Suppressor macrophage treated with lipopolysaccharide for 1 hour (primary cell): ENCODE measurements at places on chromosomes 1 and 21.
A peak's percentile ranks its signal among the peaks of the same experiment; 100 is the strongest.

DNA sequence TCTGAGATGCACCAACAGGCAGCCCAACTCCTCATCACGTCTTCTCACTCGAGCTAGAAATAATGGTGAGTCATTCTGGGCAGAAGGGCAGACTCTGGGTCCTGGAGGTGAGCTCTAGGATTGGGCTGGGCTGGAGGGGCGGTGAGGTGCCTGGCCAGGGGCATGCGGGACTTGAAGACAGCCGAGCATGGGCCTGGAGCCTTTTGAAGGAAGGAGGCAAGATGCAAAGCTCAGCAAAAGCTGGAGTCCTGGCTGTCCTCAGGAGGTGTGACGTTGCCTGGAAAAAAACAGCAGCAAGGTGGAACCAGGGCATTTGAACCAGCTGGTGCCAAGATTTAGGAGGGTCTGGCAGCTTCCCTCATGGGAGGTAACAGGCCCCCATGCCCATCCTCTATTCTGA, 712 bp downstream of the KCNA2 start:
- DNase-seq, result no peak

- DNase-seq, result no peak
These were observed 84.7 kb downstream of the LRRC8D start for GRCh38 chr1:89905395-89906058.

DNA sequence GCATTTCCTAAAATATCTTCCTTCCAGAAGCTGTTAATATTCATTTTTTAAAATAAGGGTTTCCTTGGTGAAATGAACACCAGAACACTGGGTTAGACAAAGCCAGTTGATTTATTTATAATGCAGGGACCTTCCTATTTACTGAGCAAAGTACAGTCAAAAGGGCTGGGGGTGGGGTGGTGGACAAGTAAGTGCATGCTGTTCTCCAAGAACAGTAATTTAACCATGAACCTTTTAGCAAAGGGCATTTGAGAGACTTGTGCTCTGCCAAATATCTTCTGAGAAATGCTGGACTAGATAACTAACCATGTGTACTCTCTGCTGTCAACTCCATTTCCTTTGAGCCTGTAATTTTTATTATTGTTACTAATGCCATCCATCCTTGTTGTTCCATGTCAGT, 100.2 kb downstream of the OMA1 start:
- DNase-seq, result no peak

DNA sequence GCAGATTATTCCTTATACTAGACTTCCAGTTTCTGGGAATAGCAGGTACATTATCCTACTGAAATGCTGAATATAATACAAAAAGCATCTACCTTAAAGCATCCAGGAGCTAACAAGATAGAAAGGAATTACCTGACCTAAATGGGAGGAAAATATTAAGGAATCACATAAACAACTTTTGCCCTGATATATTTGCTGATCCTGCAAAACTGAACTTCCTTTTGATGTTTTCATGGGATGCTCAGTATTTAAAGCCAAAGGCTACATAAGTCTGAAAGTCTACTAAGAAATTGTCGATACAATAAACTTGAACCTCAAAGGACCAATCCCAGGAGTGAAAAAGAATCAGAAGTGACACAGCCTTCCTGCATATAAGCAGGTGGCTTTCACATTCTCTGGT, 85.6 kb upstream of the C1orf21 start:
- no peak for DNase-seq

DNA sequence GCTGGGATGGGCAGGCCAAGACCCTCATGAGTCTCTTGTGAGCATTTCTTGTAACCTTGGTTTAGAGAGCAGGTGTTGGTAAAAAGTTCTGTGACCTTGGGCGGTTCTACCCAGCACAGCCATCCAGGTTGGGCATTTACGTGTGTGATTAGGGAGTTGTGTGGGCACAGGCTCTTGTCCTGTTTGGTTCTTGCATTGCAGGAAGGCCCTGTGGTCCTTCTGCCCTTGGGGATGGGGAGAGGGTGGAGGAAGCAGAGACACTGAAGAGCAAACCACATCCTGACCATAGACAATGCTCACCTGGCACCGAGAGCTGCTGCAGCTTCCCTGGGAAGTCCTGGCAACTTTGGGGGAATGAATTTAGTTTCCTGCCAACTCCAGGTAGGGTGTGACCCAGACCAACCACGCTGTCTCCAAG, 25.6 kb downstream of the RNF187 start:
- no peak for DNase-seq

GRCh38 chr1:165827268-165828102, at the start of gene UCK2:
Gene UCK2 (plus strand): TSS chr1:165827614. CDS start chr1:165827834, 220 bp downstream.
- DNase-seq, result peak; percentile 80

GRCh38 chr1:51837243-51837642, 41.3 kb downstream of the NRDC start:
- DNase-seq, result no peak

- no peak for DNase-seq
These were observed 111.1 kb downstream of the RERE start for GRCh38 chr1:8706291-8706690.

DNA sequence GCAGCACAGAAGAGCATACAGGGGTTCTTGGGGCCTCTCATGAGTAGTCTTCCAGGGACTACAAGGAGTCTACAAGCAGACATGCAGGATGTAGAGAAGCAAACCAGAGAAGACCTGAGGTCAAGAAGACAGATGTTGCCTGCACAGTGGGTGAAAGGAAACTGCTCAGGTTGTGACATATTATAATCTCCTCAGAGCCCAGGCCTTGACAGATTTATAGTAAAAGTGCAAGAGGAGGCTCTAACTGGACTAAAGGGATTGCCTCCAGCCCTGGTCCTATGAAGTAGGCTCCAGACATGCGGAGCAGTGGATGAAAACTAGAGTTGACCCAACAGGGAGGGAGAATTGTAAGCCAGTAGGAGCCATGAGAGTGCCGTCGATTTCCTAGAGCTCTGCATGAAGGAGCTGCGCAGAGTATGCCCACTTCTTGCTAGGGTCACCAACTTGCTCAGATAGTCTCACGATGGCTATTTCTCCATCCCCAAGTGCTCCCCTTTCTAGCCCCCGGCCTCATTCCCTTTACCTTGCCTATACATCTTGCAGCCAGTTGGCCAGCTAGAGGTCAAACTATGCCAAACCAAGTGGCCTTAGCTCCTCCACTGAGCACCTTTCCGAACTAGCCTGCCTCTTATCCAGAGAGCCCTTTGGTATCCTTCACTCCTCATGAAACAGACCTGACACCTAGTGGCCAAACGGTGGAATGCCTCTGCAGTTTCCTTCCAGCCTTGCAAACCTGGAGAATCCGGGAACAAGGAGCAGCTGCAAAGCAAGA, 36.2 kb upstream of the IPO9 start:
- DNase-seq, result peak; percentile 84

- no peak for DNase-seq
These were observed 848 bp upstream of the PYHIN1 start for GRCh38 chr1:158930504-158930903.

DNA sequence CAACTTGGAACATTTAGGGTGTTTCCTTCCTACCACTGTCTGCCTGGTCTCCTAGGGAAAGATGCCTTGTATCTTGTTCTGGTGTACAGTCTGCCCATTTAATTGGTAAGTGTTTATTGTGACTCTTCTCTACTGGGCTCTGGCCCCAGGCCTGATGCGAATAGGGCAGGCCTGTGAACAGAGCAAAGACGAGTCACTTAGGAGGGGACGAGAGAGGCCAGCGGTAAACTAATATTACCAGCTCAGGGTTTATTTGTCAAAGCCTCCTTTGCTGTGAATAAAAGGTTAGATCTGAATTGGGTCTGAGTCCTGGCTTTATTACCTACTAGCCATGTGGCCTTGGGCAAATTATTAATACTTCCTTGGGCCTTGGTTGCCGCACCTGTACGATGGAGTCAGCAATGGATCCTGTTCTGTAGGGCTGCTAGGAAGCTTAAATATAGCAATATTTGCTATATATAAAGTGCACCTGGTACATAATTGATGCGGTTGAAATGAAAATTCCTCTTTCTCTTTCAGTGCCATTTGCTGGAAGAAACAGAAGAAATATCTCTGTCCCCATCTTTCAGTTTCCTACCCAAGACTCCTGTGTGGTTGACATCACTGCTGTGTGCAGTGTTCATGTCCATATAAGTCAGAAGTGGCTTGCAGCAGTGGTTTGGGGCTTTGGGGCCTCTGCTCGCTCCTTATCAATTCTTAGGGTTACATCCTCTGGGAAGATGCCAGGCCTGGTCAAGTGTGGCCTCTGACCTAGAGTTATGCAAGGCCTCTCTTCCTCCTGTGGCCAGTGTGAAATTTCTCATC, 32.4 kb downstream of the MAPKAPK2 start:
- DNase-seq, result no peak

- no peak for DNase-seq
These were observed 14.8 kb upstream of the TMEM240 start for GRCh38 chr1:1554926-1555915.

- DNase-seq, result peak; percentile 69
These were observed 71.9 kb downstream of the HIVEP3 start for GRCh38 chr1:41846625-41847405.

DNA sequence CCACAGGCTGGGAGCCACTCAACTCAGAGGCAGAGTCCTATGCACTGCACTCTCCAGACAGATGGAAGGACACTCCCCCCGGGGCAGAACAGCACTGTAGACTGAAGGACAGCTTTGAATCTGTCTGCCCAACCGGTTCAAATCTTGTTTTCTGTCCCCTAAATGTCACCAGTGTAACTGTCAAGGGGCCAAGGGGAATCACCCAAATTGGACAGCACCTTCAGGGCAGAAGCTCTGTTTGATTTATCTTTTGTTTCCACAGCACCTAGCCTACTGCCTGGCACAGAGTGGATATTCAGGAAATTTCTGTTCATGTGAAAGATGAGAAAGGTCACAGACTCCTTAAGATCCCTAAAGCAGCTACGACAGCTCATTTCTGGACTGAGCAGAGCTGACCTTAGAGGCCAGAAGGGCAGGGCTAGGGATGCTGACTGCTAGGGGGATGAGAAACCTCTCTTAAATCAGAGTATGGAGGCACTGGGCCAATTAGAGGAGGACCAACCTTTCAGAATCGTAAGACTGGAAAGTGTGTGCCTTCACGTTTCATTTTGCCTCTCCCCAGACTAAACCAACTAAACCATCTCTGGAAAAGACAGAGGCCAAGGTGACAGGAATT, 41.0 kb downstream of the ITPKB start:
- no peak for DNase-seq

GRCh38 chr1:60273185-60273584, 199.6 kb upstream of the C1orf87 start:
- DNase-seq, result no peak

GRCh38 chr1:1906185-1907097, 8.6 kb upstream of the CALML6 start:
- DNase-seq, result peak; percentile 90

DNA sequence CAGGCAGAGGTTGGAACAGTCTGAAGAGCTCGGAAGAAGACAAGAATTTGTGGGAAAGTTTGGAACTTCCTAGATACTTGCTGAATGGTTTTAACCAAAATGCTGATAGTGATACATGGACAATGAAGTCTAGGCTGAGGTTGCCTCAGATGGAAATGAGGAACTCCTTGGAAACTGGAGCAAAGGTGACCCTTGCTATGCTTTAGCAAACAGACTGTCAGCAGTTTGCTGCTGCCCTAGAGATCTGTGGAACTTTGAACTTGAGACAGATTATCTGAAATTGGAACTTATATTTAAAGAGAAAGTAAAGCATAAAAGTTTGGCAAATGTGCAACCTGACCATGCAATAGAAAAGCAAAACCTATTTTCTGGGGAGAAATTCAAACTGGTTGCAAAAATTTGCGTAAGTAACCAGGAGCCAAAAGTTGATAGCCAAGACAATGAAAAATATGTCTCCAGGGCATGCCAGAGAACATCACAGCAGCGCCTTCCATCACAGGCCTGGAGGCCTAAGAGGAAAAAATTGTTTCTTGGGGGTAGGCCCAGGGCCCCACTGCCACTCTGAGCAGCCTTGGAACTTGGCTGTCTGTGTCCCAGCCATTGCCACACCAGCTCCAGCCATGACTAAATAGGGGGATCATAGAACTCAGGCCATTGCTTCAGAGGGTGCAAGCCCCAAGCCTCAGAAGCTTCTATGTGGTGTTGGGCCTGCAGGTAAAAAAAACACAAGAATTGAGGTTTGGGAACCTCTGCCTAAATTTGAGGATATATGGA, 675.3 kb downstream of the LTN1 start:
- peak; percentile 4 for DNase-seq

GRCh38 chr21:27595716-27596115, 628.8 kb upstream of the ADAMTS5 start:
- no peak for DNase-seq

DNA sequence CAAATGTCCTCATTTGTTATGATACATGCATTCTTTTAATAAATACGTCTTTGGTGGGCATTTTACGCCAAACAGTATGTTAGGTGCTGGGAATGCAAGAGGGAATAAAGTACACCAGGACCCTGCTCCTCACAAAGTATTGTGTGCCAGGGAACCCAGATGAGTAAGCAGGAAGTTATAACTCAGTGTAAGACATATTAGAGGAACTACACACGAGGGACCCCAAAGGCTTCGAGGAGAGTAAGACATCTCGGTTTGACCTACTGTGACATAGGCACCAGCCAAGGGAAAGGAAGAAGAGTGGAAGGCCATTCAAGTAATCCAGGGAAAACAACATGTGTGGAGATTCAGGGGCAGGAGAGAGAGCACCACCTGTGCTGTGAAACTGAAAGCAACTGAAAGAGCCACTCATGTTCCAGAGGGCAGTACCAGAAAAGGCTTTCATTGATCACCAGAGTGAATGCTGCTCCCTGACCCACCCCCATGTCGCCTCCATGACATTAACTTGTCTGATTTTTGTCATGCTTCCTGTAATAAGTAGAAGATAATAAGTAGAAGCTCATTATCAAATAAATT, 542.5 kb upstream of the PKN2 start:
- DNase-seq, result no peak

DNA sequence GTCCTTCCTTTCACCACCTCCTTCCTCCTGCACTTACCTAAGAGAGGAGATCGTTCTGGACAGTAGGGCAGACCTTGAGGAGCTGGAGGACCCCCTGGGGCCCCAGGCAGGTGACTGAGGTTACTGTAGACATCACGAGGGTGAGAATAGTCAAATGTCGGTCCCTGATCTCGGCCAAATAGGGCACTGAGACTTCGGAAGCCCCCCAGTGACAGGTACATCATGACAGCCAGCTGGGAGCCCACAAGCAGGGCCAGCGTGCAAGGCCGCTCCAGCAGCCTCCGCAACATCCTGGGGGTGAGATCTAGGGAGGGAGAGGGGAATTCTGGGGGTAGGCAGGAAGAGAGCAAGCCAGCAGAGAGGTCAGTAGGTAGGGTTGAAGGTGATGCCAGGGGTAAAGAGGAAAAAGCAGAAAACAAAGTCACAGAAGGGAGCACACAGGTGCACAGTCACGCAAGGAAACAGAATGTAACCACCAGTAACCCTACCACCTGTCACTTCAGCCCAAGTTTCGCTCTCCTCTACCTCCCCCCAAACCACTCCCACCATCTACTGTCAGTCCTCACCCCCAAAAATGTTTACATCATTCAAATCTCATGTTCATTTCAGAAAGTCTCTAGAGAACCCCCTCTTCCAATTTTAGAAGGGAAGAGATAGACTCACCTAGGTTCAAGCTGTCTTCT, 1.4 kb downstream of the B4GALT3 start:
- DNase-seq, result no peak

GRCh38 chr1:205505076-205505729, 734 bp downstream of the CDK18 start:
- no peak for DNase-seq

GRCh38 chr1:9143250-9143649, 14.3 kb upstream of the GPR157 start:
- DNase-seq, result peak; percentile 74
